ENCODE measurements at places on chromosomes 1 and 21. TPM values are rescaled to one million over a fixed set of nuclear protein-coding genes. Genes with fewer than 3 reads are reported as not detected.

Gene HDAC1
- 286 TPM for total RNA-seq

Gene CLDN19
- total RNA-seq, result 0.03 TPM

Gene SNAP47
- 72.9 TPM for total RNA-seq

Gene TGFB2
- total RNA-seq, result 0.27 TPM

Gene CPTP
- 23.5 TPM for total RNA-seq

Gene NCSTN
- 47.6 TPM for total RNA-seq

Gene S100A14
- not detected for total RNA-seq

Gene TAS1R1
- total RNA-seq, result not detected

Gene ETV3
- total RNA-seq, result 6.5 TPM

DNA sequence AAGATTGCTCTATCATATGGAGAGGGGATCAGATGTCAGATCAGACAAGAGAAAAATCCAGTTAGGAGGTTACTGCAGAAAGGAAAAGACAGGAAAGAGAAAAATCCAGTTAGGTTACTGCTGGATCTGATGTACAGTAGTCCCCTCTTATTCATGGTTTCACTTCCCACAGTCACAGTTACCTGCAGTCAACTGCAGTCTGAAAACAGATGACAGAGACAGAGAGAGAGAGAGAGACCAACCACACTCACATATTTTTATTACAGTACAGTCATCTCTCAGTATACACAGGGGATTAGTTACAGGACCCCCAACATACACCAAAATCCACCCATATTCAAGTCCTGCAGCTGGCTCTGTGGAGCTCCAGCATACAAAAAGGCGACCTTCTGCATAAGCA lies 29.3 kb downstream of the NUP133 start:
- no peak for DNase-seq

DNA sequence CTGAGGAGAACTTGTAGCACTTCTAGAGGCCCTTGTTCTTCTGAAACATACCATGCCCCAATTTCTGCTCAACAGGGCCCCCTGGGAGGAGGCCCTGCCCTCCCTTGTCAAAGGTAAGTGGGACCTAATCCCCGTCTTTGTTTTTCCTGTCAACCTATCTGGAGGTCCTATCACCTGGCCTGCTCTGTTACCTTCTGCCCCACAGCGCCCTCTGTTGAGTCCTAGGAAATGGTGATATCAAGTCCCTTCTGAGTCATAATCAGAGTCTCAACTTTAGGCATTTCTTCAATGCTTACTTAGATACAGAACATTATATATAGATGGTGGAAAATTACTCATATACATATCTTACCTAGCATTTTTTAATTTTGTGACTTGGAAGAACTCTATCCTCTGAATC lies 28.2 kb upstream of the FCRL4 start:
- DNase-seq, result no peak

DNA sequence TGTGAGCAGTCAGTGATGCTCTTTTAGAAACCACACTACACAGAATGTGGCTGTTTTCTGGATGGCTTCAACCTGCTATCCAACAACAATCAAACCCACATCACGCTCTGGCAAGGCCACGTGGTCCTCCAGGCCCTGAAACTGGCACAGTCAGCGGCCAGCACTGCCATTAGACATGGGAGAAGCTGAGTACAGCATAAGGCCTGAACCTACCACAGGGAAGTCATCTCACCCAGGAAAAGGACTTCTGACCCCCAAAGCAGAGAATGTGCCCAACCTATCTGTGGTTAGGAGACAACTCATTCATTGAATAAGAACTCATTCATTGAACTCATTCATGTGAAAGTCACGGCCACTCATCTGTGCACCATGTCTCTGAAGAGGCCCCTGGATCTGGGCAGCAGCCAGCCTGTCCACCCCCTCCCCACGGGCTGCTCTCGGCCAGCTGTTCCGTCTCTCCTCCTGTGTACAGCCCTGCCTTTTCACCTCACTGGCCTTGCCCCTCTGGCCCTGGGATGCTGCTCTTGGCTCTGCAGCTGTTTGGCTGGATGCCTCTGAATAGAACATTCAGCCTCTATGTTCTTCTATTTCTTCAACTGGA lies 41.1 kb downstream of the C1orf198 start:
- DNase-seq, result no peak

DNA sequence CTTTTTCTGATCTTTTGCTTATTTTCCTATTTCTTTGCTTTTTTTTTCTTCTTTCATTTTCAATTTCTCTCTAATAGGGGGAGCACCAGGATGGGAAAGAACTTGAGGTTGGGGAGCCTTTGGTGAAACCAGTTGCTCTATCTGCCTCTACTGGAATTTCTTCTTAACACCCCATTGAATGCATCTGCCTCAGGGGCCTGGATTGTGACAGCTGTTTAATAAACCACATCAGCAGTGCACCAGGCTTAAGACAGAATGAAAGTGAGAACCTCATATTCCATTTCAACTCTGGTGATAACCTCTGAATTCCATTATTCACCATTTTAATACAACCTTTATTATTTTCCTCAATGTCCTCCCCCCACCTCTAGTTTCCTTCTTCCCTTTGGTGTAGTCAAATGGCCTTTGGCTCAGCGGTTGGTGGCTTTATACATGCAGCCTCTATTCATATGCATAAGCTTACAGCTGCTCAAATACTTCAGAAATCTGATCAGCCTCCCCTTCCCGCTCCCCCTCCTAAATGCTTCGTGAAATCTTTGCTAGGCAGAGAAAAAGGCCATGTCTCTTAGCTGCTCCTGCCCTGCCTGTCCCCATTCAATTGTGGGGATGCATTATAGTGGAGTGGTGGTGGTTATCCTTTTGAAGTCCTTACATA lies 537.3 kb upstream of the PLXNA2 start:
- no peak for DNase-seq

DNA sequence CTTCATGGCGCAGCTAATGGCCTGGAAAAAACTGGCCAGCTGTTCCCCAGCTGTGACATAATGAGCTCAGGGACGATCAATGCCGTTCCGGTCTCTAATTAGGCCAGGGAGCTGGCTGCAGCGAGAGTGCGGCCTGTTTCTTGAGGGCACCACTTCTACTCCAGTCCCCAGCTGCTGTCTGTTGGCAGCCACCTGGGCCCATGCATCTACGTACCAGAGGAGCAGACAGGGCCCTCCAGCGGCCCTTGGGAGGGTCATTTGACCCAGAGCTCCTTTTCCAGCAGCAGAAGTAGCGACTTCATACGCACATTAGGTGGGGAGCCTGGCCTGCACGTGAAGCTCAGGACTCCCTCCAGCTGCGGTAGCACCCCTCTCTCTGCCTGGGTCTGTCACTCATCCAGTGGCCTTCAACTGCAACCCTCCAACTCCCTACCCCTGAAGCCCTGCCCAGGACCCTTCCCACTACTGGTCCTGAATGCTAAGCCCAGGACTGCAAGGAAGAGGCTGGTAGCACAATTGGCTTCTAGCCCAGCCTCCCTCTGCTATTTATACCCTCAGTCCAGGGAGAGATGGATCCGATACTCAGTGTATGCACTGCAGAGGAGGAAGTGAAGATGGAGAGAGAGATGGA lies 9.1 kb upstream of the GPR61 start:
- DNase-seq, result peak; percentile 66

- no peak for DNase-seq
These were observed 725 bp upstream of the VWA1 start for GRCh38 chr1:1434824-1435105.

DNA sequence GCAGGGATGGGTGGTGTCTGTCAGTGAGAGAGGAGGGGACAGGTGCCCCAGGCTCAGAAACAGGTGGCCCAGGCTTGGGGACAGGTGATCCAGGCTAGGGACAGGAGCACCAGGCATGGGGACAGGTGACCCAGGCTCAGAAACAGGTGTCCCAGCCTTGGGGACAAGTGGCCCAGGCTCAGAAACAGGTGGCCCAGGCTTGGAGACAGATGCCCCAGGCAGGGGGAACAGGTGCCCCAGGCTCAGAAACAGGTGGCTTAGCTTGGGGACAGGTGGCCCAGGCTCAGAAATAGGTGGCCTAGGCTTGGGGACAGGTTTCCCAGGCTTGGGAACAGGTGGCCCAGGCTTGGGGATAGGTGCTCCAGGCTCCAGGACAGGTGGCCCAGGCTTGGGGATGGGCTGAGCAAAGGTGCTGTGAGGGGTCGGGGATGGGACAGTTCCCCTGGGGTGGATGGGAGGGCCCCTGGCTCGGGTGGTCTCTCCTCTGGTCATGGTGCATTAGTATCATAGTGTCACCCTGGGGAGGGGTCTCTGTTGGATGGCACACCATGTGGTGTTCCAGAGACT lies 87.7 kb upstream of the C1orf174 start:
- DNase-seq, result no peak

DNA sequence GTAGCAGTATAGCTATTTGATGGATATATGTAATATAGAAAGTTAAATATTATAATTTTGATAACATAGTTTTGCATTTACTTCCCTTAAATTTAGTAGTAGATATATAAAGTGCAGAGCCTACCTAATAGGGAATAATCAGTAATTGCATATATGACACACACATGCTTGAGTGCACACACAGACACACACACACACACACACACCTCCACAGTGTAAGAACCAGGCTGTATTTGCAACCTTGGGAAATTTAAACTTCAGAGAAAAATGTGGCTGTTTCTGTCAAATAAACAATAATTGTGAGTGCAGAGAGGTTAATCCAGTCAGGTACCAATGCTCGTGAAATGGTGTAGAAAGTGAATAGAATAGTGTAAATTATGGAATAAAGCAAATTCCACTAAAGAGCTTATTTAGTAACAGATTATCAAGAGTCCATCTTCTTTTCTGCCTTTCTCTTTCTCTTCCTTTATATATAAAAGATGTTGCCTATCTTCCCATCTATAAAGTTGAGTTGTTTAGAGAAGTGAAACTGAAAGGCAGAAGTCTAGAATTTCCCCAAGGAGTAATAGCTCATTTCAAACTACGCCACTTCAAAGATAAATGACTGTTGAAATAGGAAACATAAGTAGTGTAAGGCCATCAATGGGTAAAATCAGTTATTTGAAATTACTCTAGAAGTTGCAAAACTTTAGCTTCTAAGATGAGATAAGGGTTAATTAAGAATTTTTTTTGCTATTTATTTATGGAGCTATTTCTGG lies 273.7 kb downstream of the SRGAP2C start:
- no peak for DNase-seq

GRCh38 chr1:153880962-153881361 lies 41.8 kb downstream of the GATAD2B start:
- DNase-seq, result peak; percentile 84

- no peak for DNase-seq
These were observed 84.3 kb downstream of the NPHP4 start for GRCh38 chr1:5907966-5908365.

DNA sequence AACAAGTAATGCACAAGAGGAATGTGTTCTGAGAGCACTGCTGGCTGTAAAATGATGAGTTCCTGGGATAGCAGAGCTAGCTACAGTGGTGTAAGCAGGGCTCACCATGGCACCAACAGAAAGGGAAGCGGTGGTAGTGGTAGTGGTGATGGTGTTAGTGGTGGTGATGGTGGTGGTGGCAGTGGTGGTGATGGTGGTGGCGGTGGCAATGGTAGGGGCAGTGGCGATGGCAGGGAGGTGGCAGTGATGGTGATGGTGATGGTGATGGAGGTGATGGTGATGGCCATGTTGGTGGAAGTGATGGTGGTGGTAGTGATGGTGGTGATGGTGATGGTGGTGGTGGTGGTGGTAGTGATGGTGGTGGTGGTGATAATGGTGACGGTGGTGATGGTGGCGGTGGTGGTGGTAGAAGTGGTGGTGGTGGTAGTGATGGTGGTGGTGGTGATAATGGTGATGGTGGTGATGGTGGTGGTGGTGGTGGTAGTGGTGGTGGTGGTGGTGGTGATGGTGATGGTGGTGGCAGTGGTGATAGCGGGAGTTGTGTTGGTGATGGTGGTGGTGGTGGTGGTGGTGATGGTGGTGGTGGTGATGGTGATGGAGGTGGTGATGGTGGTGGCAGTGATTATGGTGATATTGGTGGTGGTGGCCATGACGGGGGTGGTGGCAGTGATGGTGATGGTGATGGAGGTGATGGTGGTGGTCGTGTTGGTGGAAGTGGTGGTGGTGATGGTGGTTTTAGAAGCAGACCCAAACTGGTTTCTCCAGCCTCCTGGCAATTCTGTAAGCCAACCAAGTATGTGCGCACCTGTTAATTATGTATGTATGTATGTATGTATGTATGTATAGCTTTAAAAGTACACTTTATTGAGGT lies 254.1 kb downstream of the TRABD2B start:
- DNase-seq, result no peak

DNA sequence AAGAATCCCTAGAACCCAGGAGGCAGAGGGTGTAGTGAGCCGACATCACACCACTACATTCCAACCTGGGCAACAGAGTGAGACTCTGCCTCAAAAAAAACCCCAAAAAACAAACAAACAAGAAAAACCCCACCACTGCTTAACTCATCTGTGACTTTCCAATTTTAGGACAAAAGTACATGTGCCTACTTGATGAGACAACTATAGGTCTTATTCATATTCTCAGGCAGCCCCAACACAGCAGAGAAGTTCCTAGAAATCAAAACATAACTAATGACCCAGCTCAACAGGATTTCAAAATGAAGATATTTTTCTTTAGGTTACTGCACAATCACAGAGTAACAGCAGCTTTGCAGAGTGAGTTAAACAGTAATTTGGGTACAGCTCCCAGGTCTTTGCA lies 26.4 kb downstream of the TIAM1 start:
- no peak for DNase-seq

GRCh38 chr1:1775327-1776226 lies 2.7 kb downstream of the NADK start:
- no peak for DNase-seq

DNA sequence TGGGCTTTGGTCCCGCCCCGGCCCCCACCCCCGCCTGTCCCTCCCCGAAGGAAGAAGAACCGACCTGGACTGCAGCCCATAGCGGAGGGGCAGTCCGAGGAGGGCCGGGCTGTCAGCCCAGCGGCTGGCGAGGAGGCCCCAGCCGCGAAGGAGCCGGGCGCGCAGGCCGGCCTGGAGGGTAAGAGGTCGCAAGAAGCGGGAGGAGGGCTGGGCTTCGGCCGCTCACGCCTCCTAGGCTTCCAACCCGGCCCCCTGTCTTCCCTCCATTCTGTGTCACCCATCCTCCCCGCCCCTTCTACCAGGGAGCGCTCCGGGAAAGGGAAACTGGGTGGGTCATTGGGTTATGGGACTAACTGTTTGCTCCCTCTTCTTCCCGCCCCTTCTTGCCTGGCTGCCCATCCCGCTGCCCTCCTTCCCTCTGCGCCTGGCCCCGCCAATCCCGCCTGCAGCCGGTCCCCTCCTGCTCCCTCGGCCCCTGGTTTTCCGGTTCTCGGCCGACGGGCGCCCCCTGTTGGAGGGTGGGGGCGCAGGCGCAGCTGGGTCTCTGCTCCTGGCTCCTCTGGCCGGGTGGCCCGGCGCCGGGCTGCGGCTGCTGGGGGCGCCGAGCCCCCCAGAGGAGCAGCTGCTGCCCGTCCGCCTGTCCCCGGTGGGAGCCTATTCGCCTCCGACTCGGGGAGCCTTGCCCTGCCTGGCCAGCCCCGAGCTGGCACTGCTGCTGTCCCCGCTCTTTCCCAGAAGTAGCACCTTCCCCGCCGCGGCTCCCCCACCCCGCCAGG lies 2.4 kb downstream of the RUSC1 start:
- DNase-seq, result peak; percentile 83

DNA sequence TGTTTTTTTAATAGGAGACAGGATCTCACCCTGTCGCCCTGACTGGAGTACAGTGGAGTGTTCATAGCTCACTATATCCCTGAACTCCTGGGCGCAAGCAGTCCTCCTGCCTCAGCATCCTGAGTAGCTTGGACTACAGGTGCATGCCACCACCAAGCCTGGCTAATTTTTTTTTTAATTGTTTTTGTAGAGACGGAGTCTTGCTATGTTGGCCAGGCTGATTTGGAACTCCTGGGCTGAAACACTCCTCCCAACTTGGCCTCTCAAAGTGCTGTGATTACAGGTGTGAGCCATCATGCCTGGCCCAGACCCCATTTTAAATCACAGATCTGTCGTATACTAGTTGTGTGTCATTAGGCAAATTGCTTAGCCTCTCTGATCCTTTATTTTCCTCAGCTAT lies 161.1 kb downstream of the DYRK1A start:
- DNase-seq, result no peak

GRCh38 chr1:172220376-172220775 lies 200.1 kb upstream of the C1orf105 start:
- no peak for DNase-seq
